ENCODE measurements at places on chromosomes 5 and 9.

- DNase-seq: no peak
These were observed 46.5 kb upstream of the CDK5RAP2 start for GRCh38 chr9:120626512-120626911.

GRCh38 chr9:112387115-112387514, 7.2 kb downstream of the HSDL2 start:
- DNase-seq: no peak

DNA sequence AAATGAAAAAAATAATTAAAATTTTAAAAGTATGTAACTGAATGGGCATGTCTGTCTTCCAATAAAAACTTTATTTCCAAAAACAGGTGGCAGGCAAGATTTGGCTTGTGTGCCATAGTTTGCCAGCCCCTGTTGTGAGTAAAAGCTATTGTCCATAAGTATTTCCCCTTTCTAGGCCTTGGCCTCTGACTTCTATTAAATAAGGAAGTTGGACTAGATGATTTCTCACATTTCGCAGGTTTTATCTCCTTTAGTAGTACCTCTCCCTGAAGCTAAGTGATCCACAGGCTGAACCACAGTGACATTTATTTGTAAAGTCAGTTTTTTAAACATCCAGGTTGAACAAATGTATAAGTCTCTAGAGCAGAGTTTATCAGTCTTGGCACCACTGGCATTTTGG, 41.3 kb downstream of the RECK start:
- no peak for DNase-seq

GRCh38 chr5:168670881-168671575, 91.9 kb upstream of the PANK3 start:
- DNase-seq: no peak

DNA sequence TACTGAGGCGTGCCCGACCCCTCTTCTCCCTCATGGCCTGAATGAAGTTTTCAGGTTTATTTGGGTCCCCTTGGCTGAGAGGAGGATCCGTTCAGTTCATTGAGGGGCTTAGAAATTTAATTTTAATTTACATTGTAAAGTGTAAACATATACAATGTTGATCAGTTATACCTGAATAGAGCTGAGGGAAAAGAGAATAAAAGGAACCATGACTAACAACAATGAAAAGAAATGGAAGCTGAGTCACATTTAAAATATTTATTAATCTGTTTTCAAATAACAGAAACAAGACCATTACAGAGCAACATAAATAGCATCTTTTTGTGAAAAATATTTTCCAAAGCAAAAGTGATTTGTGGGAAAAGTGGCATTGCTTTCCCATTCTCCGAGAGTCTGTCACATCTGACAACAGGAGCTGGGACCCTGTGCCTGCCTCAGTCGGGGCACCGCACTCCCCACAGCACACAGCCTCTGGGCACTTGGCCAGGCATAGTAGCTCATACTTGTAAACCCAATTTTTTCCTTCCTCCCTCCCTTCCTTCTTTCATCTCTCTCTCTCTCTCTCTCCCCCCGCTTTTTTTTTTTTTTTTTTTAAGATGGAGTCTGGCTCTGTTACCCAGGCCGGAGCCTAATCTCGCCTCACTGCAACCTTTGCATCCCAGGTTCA, 28.7 kb downstream of the PROP1 start:
- DNase-seq: no peak

DNA sequence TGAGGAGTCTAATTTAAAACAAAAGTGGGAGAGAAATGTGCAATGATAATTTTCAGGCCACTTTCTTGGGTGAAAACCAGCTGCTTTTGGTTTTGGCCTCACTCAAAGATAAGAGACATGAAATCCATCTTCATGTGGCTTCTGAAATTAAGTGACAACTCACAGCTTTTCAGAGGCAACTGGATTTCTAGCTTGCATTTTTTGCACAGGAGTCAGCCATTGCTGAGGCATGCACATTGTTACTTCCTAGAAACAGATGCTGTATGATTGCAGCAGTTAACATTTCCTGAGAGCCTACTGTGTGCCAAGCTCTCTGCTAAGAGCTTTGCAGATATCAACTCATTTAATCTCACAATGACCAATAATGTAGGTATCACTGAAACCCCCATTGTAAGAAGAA, 562.6 kb downstream of the NR2F1-AS1 start:
- no peak for DNase-seq

- DNase-seq: peak; percentile 44
These were observed 14.6 kb downstream of the TRIM14 start for GRCh38 chr9:98104445-98104881.

DNA sequence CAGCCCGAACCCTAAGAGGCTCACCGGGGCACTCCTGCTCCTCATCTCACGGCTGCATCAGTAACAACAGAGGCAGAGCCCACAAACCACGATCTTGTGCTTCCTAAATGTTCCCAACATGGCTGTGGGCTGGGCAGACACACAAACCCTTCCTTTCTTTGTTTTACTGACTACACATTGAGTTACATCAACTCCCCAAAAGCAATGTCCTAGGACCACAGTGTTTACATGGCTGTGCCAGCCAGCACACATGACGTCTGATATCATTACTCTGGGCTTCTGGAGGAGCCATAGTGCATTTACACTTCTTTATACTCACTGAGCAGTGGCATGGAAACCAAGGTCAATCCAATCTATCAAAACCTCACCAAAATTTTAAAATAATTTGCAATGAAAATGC, 101.4 kb downstream of the LHFPL2 start:
- no peak for DNase-seq

DNA sequence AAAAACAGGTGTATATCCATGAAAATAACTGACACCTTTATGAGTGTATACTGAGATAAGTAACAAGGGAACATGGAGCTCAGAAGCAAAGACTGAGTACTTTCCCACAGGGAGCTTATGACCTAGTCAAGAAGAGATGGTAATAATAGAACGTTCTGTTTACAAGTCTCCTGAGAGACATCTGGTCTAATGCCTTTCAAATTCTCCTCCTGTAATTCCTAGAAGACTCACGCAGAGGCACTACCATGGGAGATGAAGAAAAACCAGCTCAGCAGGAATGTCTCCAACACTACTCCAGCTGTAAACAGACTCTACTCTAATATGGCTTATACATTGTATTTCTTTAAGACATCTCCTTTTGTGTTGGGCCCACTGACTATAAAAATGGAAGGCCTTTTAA, 503.6 kb upstream of the TUSC1 start:
- DNase-seq: no peak

DNA sequence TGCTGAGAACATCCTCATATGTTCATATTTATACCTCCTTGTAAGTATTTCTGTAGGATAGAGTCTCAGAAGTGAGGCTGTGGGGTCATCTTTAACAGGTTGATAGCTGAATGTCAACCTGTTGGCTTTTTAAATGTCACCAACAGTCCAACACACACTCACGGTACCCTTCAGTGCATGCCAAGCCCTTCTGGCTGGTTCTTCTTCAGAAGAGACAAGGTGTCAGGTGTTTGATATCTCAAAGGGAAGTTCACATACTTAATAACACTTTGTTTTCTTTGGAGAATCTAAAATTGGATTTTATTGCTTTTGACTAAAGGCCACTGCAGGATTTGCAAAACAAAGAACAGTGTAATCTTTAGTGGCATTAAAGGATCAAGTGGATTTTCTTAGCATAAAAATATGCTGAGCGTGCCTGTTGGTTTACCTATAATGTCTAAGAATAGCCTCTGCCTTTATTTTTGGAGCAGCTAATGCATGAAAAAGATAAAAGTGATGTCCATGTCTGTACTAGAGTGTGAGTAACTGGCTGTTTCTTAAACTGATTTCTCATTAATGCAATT, 58.2 kb downstream of the RGS3 start:
- no peak for DNase-seq

- DNase-seq: peak; percentile 70
These were observed 13.3 kb downstream of the NR5A1 start for GRCh38 chr9:124493794-124494479.

DNA sequence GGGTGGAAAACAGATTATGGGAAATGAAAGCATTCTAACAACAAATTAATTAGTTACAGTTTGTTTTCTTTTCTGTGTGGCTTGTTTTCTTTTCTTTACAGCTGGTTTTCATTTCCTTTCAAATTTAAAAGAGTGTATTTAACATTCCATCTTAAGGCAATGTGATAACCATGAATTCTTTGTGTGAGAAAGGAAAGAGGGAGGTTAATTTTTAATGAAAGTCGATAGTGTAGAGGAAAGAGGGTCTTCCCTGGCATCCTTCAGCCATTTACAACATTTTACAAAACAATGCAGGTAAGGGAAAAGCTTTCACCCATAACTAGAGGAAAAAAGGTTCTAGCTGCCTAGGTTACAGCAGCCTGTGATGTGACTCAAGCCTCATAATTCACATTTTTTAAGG, 43.9 kb upstream of the IL33 start:
- no peak for DNase-seq

DNA sequence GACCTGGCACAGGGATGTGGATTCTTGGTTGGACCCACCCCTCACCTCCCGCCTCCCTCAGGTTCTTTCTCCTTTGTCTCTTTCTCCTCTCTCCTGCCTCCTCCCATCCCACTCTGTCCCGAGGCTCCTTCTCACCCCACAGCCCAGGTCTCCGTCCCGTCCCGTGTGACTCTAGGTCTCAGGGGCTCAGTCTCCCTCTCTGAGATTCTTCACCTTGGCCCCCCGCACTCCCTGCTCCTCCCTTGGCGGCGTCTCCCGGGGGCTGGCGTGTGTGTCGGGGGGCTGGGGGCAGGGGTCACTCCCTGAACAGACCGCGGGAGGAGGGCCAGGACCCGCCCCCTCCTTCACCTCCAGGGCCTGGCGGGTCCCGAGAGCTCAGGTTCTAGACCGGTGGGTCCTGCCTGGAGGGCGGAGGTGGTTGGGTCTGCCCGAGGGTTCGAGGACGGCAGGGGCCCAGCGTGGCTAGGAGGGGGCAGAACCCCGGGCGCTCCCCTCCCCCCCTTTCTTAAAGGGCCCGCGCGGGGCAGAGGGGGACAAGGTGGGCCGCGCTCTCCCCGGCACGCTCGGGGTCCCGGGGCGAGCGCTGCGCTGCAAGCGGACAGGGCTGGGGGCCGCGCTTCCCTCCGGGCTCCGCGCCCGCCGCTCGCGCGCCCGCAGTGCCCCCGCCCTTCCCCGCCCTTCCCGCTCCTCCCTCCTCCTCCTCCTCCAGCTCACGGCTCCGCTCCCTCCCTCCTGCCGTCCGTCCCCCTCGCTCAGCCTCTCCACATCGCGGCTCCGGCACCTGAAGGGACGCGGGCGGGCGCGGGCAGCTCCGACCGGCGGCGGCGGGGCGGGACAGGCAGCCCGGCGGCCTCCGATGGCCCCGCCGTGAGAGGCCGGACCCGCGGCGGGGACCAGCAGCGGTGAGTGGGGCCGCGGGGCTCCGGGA, at the start of gene PSD2:
Gene PSD2, plus strand, starts transcription at position 735 of the 928 bp plus-strand sequence. CDS start 13,633 bp downstream, outside the sequence.
- DNase-seq: no peak

GRCh38 chr5:168039566-168040248, 251.7 kb upstream of the WWC1 start:
- DNase-seq: no peak

- DNase-seq: no peak
These were observed 79.0 kb downstream of the DAP start for GRCh38 chr5:10681731-10682679.

DNA sequence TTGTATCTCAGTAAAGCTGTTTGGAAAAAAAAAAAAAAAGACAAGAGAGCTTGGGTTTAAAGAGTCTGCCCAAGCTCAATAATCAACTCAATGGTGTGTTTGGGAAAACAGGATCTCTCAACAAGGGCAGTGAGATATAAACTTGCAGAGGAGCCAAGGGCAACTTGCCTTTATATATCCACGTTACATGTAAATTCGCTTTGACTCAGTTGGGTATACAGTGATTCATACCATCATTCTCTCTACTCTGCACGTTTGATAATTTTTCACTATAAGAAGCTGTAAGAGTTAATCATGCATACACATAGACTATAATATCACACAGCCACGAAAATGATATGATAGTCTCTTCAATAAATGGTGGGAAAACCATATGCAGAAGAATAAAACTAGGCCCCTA, 24.9 kb downstream of the ADAM19 start:
- DNase-seq: no peak

GRCh38 chr5:140182075-140182711, 7.2 kb downstream of the CYSTM1 start:
- no peak for DNase-seq

- no peak for DNase-seq
These were observed 10.0 kb downstream of the MAP1B start for GRCh38 chr5:72117307-72117706.

- DNase-seq: peak; percentile 3
These were observed 141.1 kb upstream of the TARS1 start for GRCh38 chr5:33299621-33300208.

Measured in GM10248 (cell line).